Renal cortical epithelial cell (primary cell): ENCODE measurements at places on chromosomes 6 and 20.

- no peak for DNase-seq
These were observed 125.5 kb downstream of the ANKRD60 start for GRCh38 chr20:58102744-58103516.

- peak; percentile 19 for DNase-seq
These were observed 79.2 kb upstream of the PLN start for GRCh38 chr6:118468682-118469465.

DNA sequence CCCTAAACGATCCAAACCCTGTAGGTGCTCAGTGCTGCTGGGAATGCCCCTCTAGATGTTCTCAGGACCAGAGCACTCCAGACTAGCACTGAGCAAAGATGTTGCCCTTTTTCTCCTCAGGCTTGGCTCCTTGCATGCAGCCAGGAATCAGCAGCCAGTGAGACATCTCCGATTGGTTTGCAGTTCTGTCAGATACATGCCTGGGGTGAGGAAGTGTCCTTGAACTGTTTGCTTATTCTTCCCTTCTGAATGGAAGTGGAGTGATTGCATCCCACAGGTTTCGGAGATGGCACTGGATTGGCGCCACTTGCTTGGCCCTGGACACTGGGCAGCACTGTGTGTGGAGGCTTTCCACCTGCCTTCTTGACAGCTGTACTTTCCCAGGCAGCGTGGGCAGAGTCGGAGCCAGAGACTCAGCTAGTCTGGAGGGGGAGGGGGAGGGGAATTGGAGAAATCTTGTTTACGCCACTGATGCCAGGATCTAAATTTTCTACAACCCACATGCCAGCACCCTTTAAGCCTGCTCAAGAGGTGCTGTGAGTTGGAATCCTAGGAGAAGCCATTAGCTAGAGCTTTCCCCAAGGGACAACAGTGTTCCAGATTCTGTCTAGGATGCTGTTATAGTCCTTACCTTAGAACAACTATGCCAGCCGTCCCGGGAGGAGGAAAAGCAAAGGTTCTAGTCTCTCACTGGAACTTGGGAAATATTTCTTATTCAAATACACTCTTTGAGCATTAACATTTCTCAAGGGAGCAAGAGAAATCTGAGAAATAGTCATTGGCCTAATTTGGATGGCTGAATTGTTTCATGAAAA is 49.2 kb upstream of the SASH1 start:
- no peak for DNase-seq

GRCh38 chr6:137914530-137915193 is 47.6 kb downstream of the TNFAIP3 start:
- DNase-seq: no peak

DNA sequence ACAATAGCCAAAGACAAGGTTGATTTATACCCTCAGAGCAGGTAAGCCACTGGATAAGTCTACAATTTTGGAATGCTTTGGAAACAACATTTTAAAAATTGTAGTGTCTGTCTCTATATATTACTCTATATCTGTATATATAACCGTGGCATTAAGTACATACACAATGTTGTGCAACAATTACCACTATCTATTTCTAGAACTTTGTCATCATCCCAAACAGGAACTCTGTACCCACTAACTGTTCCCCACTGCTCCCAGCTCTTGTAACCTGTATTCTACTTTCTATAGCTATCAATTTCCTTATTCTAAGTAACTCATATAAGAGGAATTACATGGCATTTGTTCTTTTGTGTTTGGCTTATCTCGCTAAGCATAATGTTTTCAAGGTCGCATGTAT is 78.2 kb upstream of the ASCC3 start:
- DNase-seq: no peak

DNA sequence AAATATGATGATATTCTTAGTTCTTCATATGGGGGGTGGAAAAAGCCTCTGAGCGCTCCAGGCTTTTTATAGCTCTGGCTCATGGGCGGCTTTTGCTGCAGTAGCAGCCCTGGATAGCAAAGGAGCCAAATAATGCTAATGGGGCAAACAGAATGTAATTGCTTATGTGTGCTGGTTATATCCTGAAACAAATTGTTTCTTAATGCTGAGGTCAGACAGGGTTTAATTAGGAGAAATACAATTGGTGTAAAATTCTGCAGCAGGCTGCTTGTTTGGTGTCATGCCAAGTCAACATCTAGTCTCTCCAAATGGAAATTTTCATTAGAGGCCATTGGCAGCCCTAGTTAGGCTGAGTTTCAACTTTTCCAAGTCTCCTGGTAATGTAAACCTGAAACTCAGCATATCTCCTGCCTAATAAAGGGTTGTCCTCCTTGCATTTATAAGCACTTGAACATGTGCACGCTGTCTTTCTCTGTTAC is 530.1 kb upstream of the NOX3 start:
- DNase-seq: peak; percentile 86

DNA sequence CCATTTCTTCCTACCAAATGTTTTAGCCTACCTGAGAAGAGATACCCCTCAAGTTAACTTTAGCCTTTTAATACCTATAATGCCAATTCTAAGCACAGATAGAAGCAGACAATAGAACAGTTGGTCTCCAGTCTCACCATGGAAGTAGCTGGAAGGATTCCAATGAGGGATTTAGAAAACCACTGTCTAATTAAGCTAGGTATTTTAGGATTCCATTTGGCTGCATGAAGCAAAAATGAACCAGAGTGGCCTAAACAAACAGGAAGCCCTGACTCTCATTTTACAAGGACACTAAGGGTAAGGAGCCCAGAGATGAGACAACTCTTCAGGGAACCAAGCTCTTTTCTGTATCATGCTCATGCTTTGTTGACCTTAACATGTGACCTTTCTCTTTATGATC is 199.2 kb downstream of the ALDH8A1 start:
- DNase-seq: peak; percentile 53

- DNase-seq: no peak
These were observed 395.5 kb upstream of the RUNX2 start for GRCh38 chr6:44932651-44933091.

DNA sequence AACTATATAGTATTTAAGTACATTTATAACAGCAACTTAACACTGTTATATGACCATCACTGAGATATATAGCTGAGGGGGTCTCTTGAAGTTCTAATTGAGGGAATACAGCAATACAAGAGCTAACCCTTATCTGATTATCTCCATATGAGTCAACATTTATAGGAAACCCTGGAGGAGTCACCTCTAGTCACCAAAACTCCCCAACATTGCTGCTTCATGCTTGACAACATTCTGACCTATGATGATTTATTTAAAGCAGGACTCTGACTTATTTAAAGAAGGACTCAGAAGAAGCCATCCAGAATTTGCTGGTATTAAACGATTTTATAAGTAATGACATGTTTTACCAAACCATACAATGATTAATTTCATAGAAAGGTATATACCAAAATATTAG is 182.6 kb upstream of the NOX3 start:
- no peak for DNase-seq

GRCh38 chr6:108557494-108558371 is 3.0 kb upstream of the FOXO3 start:
- DNase-seq: no peak

DNA sequence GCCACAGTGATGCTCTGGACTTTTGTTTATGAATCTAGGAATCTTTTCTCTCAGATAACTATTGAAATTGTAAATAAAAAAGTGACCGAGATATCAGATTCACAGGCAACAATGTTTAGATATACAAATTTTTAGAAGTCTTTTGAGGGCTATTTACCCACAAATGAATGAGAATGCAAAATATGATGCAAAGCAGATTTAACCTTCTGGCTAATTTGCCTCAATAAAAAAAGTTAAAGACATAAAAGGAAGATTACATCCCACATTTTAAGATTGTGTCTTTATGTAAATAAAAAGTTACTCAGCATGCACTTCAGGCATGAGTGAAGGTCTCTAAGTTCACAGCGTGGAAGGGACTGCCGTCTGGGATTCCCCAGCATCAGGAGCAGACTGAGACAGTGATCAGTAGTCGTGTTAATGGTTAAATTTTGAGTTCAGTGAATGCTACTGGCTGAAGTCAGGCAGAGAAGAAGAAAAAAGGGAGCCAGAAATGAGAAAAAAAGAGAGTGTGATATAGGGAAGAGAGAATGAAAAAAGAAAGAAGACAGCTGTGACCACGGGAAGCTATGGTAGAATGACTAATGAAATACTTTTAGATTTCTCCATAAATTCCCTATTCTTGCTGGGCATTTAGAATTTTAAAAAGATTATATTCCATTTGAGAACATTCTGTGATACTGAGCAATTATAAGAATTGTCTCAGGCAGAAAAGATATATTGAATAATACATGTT is 93.6 kb downstream of the MYB start:
- DNase-seq: peak; percentile 41

GRCh38 chr20:17646209-17646960 is 35.7 kb downstream of the RRBP1 start:
- DNase-seq: no peak

DNA sequence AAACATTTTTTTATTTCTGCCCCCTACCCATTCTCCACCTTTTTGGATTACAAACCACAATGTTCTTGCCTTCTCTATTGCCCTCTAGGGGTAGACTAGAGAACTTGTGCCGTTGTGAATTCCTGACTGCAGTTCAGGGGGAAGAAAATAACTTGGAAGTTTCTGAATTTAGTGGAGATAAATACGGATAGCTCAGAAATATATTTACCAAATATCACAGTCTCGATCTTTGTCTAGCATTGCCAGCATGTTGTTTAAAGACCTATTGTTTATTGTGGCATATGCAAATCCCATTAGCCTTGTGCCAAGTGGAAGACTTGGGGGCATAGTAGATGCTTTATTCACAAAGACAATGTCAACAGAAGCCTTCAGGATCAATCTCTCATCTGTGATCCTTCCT is 154.1 kb upstream of the MMS22L start:
- DNase-seq: peak; percentile 21

GRCh38 chr20:60206259-60206658 is 248.0 kb downstream of the CDH26 start:
- peak; percentile 63 for DNase-seq

DNA sequence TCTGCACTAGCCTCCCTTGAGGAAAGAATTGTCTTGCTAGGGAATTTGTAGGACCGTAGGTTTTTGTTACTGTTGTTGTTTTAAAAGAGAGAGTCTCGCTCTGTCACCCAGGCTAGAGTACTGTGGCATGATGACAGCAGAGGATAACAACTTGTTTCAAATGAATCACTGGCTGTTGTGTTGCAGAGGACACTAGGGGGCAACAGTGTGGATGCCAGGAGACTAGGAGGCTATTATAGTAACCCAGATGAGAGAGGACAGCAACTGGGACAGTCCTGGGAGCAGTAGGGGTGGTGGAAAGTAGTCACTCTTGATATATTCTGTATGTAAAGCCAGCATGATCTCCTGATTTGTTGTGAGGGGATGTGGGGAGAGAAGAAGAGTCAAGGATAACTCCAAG is 41.8 kb upstream of the LAMA4 start:
- peak; percentile 63 for DNase-seq

GRCh38 chr20:37365760-37366638 is 20.1 kb downstream of the SRC start:
- no peak for DNase-seq

- no peak for DNase-seq
These were observed 413.5 kb downstream of the BTBD3 start for GRCh38 chr20:12331236-12331635.

GRCh38 chr6:123945386-123945785 is 141.7 kb downstream of the NKAIN2 start:
- DNase-seq: no peak

DNA sequence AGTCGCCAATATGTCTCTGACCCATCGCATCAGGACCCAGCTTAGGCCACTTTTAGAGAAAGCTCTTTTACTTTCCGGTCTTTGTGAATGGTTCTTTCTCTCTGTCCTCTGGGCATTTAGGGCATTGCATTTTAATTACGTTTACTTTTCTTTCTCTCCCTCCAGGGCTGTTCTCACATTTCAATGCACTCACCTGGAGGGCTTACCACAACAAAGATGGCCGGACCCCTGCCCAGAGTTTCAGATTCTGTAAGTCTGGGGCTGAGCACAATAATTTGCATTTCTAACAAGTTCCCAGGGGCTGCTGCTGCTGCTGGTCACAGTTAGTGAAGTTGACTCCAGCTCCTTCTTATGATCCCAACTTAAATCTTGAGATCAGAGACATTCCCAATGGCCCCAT is 3.0 kb downstream of the ANKRD66 start:
- DNase-seq: no peak

DNA sequence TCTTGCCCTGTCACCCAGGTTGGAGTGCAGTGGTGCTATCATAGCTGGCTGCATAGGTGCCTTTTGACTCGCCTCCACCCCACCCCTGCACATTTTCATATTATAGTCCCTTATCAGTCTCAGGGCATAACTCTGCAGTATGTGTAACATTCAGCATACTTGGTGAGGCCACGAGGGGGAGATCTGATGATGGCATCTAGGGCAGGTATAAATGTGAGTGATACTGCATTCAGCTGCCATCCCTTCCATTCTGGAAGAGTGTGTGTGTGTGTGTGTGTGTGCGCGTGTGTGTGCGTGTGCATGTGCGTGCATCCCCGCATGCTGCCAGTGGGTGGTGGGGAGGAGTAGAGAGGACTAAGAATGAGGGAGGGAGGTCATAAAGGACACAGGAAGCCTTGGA is 81.4 kb downstream of the JARID2 start:
- no peak for DNase-seq

DNA sequence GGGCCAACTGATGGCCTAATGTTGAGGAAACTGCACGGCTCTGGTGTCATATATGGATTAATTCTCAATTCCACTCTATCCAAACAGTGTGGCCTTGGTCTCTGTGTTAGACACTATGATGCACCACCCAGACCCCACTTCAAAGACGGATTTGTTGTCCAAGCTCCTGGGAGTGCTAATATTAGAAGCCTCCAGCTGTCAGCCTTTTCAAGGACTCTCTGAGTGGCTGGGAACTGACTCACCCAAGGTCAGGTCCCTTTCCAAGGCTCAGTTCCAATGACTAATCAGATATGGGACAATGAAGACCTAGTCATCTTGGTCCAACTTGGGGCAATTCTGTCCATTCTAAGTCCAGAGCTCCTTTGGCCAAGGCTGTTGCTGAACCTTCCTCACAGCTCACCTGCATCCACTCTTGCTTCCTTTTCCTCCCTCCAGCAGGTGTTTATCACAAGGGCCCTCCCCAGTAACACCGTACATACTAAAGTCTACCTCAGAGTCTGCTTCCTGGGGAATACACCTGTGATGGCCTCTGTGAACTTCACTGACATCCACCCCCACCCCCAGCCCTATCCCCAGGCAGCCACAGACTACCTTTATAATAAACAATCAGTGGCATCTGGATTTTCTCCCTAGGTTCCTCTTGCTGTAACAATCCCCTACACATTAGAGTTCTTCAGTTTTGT is 7.2 kb upstream of the IL20RA start:
- DNase-seq: no peak

DNA sequence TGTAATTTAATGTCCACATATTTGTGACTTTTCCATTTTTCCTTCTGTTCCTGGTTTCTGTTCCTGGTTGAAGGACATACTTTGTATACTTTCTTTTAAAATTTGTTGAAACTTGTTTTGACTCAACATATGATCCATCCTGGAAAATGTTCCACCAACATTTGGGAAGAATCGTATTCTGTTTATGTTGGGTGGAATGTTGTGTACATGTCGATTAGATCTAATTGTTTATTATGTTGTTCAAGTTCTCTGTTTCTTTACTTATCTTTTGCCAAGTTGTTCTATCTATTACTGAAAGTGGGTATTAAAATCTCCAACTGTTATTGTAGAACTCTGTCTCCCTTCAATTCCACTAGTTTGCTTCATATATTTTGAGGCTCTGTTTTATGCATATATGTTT is 27.7 kb upstream of the DUSP22 start:
- no peak for DNase-seq
